H54 (cell line): ENCODE measurements at places on chromosomes 3 and 15.

GRCh38 chr3:136956971-136957370, 812 bp upstream of the IL20RB start:
- no peak for DNase-seq

DNA sequence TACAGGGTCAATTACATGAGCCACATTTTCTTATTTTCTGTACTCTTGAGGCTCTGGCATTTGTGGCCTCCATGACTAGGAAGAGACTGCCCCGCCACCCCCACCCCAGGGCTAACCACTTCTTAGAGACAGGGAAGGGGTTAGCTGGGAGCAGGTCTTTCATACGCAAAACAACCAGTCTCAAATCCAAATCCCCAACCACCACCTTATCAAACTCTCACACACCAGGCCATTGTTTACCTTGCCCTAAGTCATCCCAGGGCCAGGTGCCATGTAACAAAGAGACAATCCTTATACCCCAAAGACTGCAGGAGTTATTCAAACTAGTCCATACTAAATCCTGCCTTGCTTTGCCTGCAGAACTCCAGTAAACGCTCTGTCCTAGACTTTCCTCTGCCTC, 77.8 kb downstream of the B3GNT5 start:
- DNase-seq: no peak

GRCh38 chr3:81728766-81729544, 32.5 kb downstream of the GBE1 start:
- no peak for DNase-seq

GRCh38 chr15:74631935-74632560, 16.4 kb downstream of the CLK3 start:
- DNase-seq: peak; percentile 48

DNA sequence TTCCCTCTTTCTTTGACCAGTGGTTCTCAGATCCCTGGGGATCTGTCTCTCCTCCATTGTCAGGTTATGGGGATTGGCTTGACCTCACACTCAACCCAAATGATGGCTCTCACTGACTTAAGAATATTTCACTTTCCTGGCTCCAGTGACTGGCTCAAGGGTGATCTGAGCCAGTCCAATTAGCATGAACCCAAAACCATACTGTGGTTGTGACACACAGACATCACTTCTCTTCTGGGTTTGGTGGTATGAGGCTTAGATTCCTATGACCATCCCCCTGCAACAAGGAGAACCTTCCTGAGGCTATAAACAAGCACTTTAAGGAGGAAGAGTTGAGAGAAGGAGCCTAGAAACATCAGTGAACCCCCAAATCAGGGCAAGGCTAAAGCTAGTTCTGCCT, 85.8 kb downstream of the KCNAB1 start:
- DNase-seq: no peak

DNA sequence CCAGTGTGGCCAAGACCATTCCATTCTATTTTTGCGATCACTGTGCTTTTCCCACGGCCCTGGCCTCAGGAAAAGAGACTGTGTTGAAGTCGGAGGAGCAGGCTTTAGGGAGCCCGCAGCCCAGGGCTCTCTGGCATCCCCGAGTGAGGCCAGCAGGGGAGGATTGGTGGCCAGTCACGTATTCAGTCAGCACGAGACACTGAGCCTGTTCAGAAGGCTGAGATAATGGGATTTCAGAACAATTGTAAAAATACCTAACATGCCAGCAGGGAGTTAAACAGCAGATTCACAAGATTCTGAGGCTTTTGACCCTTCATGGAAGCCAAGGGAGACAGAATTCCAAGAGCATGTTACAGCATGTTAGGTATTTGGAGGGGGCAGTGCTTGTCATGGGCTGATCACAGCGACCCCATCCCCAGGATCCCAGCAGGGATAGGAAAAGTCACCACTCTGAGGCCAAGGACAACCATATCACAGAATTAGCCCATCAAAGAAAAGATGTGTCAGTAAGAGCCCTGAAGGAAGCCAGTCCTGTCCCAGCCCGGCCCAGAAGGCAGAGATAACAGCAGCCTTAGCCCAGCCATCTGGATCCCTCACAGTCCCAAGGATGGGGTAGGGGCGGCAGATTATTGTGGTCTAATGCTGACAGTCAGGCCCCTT, 40.6 kb downstream of the AMOTL2 start:
- DNase-seq: no peak

DNA sequence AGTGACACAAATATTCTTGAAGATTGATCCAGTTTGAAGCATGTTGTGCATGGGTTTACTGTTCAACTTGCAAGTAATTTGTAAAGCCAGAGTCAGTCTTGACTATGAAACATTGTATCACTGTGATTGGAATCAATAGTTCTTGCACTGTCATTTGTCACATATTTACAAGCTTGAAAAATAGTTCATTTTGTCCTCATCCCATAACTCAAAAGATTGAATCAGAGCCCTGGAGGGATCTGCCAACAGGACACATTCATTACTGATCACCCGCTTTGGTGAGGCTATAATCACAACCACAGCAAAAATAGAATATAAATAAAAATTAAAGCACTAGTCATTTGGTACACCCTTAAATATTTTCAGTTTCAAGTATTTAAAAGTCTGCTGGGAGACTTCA, 368.9 kb downstream of the WDR72 start:
- DNase-seq: no peak

DNA sequence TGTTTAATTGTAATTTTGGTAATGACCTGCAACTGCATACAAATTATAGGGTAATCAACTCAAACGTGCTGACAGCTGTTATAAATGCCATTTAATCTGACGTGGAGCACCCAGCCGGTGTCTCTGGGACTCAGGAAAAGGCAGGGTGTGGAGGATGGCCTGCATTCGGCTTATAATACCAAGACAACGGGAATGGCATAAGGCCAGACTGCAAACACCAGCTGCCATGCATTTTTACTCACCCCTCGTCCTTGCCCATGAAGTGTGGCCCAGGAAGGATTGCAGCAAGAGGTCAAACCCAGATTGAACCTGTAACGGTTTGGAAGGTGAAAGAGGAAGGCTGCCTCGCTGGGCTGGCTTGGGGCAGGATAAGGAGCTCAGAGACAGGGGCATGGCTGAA, 96.4 kb downstream of the WNT7A start:
- DNase-seq: no peak

- DNase-seq: no peak
Measured at GRCh38 chr15:56868170-56868569, 50.3 kb upstream of the TCF12 start.

DNA sequence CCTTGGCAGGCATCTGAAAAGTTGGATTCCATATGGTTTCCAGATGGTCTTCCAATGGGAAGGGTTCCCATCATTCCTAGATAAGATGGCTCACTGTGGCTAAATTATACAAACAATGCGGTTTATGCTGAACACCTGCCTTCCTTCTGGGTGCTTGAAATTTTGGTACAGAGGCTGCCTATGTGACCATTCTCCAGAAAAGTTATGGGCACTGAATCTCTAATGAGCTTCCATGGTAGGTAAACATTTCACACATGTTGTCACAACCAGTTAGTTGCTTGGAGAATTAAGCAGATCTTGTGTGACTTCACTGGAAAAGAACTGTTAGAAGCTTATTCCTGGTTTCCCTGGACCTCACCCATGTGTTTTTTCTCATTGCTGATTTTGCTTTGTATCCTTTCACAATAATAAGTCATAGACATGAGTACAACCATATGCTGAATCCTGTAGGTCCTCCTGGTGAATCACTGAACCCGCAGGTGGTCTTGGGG, 30.1 kb downstream of the PLOD2 start:
- DNase-seq: no peak

DNA sequence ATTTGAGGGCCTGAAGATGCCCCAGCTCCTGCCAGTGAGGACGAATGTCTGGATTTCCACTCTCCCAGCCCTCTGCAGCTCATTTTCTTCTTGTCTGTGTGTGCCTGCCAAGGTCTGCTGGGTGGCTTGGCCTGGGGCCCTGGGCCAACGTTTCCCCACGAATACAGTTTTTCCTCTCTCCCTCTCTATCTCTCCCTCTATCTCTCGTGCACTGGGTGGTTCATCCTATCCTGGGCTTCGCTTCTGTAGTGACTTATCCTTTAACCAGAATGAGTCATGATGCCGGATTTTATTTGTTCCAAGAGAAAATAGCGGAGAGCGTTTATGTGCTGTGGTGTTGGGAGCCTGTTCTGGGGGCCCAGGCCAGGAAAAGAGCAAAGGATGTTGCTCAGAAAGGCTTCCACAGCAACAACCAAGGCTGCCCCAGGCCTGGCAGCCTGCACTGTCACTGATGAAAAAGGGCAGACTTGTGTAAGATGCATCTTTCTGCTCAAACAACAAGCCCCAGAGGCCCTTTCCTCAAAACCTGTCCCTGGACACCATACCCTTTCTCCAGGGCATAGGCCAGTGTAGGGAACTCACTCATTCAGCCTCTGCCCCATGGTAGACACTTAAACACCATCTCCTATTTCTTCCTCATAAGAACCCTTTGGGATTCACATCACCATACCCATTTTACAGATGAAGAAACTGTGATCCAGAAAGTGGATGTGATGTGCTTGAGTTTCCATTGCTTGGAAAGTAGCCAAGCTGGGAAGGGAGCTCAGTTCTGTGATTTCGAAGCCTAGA, 47.3 kb downstream of the ITGA11 start:
- DNase-seq: peak; percentile 50

- DNase-seq: no peak
Measured at GRCh38 chr3:129723558-129724324, 117.3 kb upstream of the PLXND1 start.

DNA sequence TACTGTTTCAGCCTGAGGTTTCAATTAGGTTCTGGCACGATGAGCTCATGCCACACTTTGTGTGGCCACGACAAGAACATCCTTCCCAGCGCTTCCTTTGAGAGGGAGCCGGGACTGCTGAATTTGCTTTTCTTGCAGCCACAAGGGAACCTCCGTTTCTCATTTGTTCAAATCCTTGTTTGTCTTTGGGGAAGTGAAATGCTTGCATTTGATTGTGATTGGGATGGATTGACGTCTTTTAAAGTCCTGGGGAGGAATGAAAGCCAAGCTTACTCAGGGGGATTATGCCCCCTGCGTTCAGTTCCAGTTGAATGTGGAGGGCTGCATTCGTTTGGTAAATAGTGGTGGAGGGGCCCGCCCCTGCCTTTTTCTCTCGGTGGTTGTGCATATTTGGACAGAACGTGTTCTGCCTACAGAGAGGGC, 277.6 kb downstream of the THSD4 start:
- DNase-seq: no peak

DNA sequence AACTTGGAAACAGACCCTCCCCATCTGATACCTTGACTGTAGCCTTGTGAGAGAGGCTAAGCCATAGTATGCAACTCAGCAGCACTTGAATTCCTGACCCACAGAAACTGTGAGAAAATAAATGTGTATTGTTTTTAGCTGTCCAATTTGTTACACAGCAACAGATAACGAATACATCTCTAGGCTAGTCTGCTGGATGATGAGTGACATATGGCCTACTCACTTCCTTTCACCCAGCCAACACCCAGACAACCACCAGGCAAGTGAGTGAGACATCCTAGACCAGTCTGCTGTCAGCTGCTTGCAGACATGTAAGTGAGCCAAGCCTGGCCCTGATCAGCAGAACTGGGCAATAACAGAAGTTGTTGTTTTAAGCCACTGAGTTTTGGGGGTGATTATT, 19.2 kb upstream of the SMAD6 start:
- DNase-seq: no peak

DNA sequence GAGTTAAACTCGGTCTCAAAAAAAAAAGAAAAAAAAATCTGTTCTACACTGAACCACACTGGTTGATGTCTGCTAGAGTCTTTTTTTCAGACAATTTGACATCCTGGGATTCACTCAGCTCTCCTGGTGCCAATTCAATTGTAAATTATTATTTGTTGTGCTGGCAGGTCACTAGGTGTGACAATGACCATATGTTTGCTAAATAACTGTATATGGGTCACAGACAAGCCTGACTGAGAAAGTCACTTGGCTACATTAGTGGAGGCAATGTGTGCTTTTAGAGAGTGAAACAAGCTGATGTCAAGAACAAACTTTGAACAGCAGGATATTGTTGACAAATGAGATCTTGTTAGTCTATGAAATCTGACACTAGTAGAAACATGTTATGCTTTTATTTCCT, 1379.1 kb downstream of the ZPLD1 start:
- DNase-seq: no peak

GRCh38 chr15:73950479-73950830, 24.2 kb downstream of the LOXL1 start:
- DNase-seq: no peak

DNA sequence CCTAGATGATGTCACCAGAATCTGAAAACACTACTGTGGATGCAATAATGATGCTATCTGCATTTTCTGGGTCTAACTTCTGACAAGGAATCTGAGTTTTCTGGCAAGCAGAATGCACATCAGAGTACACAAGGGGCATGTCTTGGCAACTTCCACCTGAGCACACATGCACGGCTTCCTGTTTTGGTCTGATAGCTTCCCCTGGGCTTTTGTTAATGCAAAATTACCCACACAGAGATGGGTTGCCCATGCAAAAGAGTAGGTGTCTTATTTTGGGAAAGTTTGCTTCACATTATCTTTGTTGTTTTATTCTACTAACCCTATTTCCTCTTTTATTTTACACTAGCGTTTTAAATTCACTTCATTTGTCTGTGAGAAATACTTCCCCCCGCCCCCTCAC, 74.2 kb upstream of the SATB1 start:
- DNase-seq: no peak

DNA sequence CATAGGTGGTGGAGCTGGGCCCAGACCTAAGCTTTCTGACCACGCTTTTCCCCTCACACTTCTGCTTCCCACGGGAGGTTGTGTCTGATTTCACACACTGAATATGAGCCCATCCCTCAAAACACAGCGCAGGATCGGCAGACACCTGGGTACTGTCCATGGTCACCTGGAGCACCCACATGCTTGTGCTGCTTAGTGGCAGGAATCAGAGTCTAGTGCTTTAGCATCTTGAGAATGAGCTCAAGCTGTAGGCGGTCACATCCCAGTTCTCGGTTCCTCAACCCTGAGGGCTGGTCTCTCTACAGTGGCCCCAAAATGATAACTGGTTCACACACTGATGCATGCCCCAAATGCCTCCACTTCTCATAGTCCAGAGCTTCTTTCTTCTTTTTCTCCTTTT, 111.0 kb downstream of the SEMA5B start:
- DNase-seq: no peak

DNA sequence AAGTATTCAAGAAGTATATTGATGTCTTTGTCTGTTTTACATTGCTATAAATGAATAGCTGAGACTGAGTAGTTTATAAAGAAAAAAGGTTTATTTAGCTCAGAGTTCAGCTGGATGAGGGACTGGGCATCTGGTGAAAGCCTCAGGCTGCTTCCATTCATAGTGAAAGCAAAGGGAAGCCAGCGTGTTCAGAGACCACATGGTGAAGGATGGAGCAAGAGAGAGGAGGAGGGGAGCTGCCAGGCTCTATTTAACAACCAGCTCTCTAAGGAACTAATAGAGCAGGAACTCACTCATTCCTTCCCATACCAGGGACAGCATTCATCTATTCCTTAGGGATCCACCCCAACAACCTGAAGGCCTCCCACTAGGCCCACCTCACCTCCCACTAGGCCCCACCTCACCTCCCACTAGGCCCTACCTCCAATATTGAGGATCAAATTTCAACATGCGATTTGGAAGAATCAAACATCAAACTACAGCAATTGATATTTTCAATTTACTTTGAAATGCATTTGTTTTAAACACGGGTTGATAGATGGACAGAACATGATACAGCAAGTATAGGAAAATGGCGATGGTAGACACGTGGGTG, 167.5 kb upstream of the HES1 start:
- DNase-seq: no peak

GRCh38 chr15:60906146-60906674, 322.9 kb downstream of the RORA start:
- DNase-seq: no peak
